Kidney tubule cell (primary cell): ENCODE measurements at places on chromosomes 1 and 21.

DNA sequence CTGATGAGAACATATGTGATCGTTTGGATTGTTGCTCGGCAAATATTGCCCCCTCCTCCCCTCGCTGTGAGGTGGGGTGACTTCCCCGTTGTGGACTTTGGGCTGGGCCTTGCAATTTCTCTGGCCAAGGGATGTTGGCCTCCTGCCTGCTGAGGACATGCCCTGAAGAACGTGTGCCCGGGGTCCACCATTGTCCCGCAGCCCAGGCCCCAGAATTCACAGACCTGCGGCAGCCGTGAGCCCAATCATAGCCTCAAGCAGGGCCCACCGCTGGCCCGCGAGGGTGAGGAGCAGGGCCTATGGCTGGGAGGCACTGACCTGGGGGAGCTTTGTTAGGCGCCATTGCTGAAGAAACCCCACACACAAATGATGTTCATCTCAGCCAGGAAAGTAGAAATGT, 58.3 kb upstream of the ACTRT2 start:
- DNase-seq = no peak

DNA sequence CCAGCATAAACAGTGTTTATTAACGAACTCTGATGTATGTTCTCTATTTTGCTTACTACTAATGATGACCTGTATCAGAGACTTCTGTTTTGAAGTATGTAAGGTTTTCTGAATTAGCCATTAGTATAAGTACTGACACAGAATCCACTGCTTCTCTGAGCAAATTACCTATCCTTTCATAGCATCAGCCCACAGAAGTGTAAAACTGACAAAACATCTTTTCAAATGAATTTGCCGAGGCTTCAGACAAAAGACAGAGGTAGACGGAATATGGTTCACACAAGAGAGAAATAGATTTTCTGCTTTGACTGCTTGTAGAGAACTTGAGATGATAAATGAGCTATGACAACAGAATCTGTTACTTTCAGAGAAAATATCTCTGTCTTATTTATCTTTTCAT, 1051.6 kb downstream of the AMY1C start:
- DNase-seq = no peak

DNA sequence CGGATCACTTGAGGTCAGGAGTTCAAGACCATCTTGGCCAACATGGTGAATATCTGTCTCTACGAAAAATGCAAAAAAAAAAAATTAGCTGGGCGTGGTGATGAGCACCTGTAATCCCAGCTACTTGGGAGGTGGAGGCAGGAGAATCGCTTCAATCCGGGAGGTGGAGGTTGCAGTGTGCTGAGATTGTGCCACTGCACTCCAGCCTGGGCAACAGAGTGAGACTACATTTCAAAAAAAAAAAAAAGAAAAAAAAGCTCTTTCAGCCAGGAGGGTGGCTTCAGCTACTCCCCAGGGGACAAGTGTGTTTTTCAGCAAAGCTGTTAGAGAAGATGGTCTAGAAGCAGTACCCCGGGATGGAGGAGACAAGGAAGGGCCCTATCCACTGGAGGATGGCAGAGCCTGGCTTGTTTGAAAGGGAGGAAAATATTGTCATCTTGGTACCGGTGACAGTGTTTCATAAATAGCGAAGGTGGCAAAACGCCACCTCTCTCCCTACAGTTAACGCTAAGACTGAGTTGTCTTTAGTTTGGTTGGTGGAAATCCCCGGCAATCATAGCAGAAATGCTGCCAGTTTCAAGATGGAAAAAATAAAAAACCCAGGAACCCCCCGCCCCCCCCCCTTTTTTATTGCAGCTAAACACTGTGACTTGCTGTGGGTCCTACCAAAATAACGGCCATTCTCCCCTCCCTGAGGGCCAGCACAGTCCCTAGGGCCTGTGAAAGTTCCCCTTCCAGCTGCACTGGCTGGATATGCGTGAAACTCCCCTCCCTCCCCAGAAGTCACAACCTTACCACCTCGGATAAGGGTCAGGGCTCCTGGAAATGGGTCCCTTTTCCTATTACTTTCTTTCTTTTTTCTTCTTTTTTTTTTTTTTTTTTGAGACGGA, 3.5 kb downstream of the PIK3CD start:
- DNase-seq = no peak

DNA sequence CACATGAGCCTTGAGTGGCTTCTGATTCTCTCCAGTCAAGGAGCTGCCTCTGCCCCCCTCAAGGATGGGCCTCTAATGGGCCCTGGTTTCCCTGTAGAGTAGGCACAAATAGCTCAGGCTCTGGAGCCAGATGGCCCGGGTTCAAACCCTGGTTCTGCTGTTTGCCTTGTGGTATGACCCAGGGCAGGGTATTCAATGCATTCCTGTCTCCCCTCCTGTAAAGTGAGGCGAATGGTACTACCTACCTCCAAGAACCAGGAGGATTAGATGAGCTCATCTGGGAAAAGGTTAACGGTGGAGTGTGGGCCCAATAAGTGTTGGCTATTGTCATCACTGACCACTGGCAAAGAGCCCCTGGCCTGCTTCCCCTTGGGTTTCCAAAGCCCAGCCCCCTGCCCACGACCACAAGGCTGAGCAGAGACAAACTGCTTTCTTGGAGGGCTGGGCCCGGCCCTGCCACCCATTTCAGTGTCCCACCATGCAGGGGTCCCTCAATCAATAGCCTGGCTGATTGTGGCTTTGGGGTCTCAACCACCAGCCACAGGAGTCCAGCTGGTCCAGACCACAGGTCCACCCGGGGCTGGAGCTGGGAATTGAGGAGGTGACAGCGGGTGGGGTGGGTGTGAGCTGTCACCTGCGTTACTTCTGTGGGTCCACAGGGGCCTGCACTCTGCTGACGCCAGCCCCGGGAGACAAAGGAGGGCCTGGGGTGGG, 115.6 kb upstream of the RUNX3 start:
- no peak for DNase-seq

DNA sequence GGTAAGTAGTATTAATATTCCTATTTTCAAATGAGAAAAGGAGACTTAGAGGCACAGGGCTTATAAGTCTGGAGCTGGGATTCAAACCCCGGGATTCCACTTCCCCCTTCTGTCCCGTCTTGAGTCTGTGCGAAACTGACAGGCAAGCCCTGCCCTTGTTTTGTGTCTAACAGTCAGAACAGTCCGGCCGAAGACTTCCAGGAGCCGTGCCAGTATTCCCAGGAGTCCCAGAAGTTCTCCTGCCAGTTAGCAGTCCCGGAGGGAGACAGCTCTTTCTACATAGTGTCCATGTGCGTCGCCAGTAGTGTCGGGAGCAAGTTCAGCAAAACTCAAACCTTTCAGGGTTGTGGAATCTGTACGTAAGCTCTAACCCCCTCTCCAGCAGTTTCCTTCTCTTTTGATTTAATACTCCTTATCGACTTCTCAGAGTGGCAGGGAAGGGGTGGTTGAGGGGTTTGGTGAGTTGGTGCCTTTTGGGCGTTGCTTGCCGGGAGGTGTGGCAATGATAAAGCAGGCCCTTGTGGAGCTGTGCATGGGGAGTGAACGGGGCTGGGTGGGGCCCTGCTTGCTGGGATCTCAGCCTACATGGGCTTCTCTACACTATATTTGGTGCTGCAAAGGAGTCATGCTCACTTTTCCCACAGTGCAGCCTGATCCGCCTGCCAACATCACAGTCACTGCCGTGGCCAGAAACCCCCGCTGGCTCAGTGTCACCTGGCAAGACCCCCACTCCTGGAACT, 29.4 kb downstream of the IL6R start:
- no peak for DNase-seq

- no peak for DNase-seq
Observed at GRCh38 chr1:70891051-70891843, 156.4 kb downstream of the PTGER3 start.
